Stimulated activated CD8-positive, alpha-beta memory T cell treated with anti-CD3 and anti-CD28 coated beads, Interleukin-7, amount 100 ng/mL, for 48 hours (primary cell): ENCODE measurements at places on chromosomes 3 and 15.

- no peak for DNase-seq
Observed at GRCh38 chr3:196931828-196932587, 10.3 kb downstream of the NCBP2 start.

- DNase-seq, result no peak
Observed at GRCh38 chr3:59817511-59817910, 767.7 kb upstream of the CFAP20DC start.

- no peak for DNase-seq
Observed at GRCh38 chr15:59892985-59893384, 111.1 kb upstream of the FOXB1 start.

DNA sequence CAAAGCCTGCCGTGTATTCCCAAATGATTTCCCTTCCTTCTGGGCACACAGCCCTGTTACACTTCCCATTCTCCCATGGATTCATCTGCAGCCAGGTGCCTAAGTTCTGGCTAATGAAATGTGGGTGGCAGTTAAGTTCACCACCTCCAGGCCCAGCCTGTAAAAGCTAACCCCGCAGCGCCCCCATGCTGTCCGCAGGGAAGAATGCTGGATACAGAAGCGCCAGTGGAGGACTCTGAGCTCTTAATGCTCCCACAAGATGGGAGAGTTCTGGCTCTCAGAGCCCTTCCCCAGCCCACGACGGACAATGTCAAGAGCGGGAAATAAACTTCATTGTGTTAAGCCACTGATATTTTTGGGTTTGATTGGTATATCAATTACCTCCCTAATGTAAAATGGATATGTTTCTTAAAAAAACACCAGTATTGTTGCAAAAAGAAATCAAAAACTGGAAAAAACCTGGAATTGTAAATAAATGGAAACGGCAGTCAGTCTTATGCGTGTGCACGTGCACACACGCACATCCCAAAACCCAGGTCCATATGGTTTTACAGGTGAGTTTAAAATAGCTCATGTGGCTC lies 37.7 kb upstream of the FGD5 start:
- DNase-seq, result no peak

DNA sequence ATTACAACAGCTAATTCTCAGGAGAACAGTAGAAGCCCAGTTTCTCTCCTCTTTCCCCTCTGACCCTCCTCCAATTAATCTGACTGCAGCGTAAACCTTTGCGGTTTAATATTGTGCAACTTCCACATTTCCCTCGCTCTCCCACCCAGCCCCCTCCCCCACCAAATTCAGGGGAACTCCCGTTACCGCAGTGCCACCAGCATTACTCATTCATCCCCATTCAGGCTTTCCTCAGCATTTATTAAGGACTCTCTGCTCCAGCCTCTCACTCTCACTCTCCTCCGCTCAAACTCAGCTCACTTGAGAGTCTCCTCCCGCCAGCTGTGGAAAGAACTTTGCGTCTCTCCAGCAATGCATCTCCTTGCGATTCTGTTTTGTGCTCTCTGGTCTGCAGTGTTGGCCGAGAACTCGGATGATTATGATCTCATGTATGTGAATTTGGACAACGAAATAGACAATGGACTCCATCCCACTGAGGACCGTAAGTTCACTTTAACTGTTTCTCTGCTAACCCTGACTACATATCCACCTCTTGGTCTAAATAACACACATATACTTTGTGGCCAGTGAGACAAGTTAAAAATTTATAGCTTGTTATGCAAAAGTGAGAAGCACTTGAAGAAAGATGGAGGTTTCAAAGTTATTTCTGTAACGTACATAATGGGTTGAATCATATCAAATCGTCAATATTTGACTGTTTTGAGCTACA lies at the start of gene PTX3:
TSS of gene PTX3 (plus strand) at position 268 of the 709 bp plus-strand sequence. CDS start at position 352, 84 bp downstream.
- no peak for DNase-seq

DNA sequence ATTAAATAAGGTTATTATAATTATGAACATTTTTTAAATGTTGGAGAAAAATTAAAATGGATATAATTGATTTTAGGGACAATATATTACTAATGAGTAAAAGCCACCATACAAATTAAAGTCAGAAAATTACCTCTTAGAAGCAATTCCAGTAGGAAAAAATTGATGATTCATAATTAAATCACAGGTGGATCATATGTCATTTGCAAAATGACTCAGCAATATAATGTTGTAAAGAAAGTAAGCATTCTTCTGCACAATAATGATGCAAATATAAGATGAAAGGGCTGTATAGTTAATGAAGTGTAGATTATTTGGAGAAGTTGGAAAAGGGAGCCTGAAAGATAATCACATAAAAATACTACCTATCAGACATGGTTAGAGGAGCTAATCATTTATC lies 25.8 kb downstream of the ZPLD1 start:
- no peak for DNase-seq

- DNase-seq, result no peak
Observed at GRCh38 chr15:79089331-79089889, 1.2 kb downstream of the RASGRF1 start.

DNA sequence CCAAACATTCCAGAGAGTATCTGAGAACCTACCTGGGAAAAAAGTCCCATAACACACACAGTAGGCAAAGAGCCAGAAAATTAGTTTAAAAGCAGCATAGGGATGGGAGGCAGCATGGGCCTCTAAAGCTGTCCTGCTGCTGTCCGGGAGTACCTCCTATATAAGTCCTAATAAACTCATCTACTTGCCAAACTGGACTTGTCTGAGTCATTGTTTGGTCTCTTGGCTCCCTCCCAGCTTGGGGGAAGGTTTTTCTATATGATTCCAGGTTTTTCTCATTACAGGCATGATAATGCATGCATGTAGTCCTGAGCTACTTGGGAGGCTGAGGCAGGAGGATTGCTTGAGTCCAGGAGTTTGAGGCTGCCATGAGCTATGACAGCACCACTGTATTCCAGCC lies 17.5 kb upstream of the HACD2 start:
- DNase-seq, result no peak

DNA sequence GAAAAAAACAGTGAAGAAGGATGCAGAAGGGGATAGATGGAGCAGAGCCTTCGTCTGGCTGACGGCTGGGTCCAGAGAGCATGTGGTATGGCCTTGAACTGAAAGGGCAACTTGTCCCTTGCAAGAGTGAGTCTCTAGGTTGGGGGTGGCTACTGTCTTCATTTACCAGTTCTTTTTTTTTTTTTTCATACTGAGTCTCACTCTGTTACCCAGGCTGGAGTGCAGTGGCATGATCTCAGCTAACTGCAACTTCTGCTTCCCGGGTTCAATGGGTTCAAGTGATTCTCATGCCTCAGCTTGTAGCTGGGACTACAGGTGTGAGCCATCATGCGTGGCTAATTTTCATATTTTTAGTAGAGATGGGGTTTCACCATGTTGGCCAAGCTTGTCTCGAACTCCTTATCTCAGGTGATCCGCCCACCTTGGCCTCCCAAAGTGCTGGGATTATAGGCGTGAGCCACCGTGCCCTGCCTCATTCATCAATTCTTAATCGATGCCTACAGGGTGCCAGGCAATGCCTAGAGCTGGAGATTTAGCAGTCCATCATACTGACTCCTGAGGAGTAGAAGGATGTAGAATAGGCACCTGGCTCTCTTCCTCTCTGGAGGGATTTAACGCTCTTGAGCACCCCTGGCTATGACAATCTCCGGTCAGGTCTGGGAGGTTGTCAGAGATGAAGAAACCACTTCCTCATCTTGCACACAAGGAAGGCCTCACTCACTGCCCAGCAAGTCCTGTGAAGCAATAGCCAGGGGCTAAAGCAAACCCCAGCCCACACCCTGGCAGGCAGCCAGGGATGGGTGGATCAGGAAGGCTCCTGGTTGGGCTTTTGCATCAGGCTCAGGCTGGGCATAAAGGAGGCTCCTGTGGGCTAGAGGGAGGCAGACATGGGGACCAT lies at the start of gene CAMP:
TSS of gene CAMP (plus strand) at position 880 of the 898 bp plus-strand sequence. CDS start at position 897, 17 bp downstream.
- no peak for DNase-seq

DNA sequence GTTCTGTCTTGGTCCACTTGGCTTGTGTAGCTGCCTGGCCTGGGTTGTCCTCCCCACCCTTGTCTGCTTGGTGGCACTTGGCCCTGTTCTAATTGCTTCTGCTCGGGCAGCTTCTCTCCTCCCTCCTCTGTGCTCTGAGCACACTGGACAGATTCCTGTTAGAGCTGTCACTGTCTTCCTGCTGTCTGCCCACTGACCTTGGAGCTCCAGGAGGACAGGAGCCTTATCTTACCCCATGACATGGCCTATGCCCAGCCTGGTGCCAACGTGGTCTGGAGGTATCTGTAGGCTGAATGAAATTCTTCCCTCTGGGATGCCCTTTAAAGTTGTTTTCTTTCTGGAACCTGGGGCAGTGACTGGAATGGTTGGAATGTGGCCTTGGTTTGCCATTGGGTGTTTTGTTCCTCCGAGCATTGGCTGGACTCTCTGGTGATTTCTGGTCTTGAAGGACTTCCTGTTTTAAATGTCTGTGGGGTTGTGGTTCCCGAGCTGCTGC lies 94.1 kb downstream of the FAM43A start:
- DNase-seq, result no peak

- no peak for DNase-seq
Observed at GRCh38 chr3:75296858-75297257, 367.3 kb upstream of the FRG2C start.

- no peak for DNase-seq
Observed at GRCh38 chr3:73257186-73257585, 195.7 kb downstream of the EBLN2 start.

DNA sequence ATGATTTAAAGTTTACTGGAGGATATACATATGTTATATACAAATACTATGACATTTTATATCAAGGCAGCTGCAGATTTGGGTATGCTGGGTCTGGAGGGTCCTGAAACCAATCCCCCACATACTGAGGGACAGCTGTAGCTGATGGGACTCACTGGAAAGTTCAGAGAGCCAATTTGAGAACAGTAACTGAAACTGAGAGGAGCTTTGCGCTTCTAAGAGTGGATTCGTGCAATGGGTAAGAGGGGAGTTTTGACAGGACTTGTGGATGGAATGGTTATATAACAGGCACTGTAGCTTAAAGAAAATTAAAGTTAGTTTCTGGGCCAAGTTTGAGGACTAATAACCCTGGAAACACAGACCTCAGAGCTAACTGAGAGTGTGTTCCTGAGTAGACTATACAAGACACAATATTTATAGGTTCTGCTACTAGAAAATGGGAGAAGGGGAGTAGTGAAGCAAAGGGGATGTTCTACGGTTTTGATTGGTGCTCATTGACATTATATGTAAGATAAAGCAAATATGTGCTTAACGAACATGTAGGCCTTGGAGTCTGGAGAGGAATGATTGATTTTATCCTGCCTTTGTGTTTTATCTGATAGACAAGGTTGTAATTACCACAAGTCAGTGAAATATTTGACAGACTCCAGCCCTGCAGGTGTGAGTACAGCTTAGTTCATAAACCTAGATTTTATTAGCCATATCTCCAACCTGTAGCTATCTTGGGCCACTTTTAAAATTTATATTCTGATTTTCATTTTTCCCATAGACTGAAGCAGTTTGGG lies 4.8 kb upstream of the ZMAT3 start:
- DNase-seq, result no peak

- no peak for DNase-seq
Observed at GRCh38 chr3:189588475-189589178, 42.6 kb upstream of the TP63 start.

- no peak for DNase-seq
Observed at GRCh38 chr3:170992854-170993253, 33.7 kb downstream of the SLC2A2 start.

GRCh38 chr15:88334436-88334835 lies 77.9 kb upstream of the NTRK3 start:
- no peak for DNase-seq

DNA sequence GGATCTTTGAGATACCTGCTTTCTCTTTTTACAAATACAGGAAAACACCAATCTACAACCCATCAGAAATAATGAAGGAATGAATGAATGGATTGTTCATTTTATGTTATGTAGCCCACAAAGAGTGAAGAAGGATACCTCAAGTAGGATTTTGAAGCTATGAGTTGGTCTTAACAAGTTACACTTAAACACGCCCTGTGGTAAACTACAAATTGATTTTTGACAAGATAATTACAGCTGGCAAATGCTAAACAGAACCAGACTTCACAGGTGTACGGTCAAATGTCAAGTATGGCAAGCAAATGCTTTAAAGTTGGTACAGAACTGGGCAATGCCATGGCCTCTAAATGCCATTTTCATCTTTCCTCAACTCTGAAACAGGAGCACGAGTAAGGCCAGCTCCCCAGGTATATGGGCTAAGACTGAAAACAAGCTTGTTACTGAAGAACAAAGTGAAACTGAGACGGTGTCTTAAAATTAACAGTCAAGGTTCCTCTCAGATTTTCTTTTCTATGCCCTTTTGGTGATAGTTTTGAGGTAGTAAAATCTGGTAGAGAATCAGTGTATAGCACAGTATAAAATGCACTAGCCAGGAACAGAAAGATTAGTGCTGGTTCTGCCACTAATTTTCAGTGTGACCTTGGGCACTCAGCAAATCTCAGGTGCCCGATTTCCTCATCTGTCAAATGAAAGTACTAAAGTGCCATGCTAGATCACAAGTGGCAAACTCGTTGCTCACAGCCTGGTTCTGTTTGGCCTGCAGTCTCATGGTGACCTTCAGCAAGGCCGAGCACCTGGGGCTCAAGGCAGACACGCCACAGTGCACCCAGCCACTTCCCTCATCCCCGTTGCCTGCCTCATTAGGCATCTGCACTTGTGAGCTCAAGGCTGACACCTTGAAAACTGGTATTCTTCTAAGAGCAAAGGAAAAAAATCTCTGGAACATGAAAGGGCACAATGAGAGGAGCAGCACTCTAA lies 9.5 kb downstream of the RUVBL1 start:
- no peak for DNase-seq

- DNase-seq, result no peak
Observed at GRCh38 chr3:122957707-122958689, 69.6 kb downstream of the SEMA5B start.

GRCh38 chr3:126511291-126511690 lies 6.3 kb downstream of the UROC1 start:
- no peak for DNase-seq

- DNase-seq, result no peak
Observed at GRCh38 chr3:133963657-133964396, 65.9 kb downstream of the SLCO2A1 start.

GRCh38 chr15:42194513-42194912 lies 13.6 kb downstream of the VPS39 start:
- DNase-seq, result no peak

GRCh38 chr3:55246033-55246432 lies 241.1 kb downstream of the WNT5A start:
- no peak for DNase-seq

- no peak for DNase-seq
Observed at GRCh38 chr3:152524198-152525140, 255.7 kb downstream of the MBNL1 start.

- no peak for DNase-seq
Observed at GRCh38 chr3:171404376-171404967, 55.7 kb downstream of the TNIK start.

GRCh38 chr3:123335007-123335670 lies 113.8 kb downstream of the ADCY5 start:
- no peak for DNase-seq

- DNase-seq, result no peak
Observed at GRCh38 chr15:89845305-89845893, 30.7 kb upstream of the ANPEP start.

DNA sequence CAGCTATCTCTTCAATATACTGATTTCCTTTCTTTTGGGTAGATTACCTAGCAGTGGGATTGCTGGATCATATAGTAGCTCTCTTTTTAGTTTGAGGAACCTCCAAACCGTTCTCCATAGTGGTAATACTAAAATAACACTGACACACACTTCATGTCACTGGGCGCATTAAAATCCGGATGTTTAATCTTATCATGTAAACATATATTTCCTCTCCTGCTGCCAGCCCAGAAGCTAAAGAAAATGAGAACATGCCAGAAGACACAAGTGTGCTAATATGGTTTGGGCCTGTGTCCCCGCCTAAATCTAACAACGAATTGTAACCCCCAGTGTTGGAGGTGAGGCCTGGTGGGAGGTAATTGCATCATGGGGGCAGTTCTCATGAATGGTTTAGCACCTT lies 23.6 kb upstream of the KCNMB2 start:
- DNase-seq, result no peak
